ENCODE measurements at places on chromosomes 13 and 19.

- DNase-seq: no peak
Measured at GRCh38 chr19:52494518-52494917, 33.0 kb upstream of the ZNF808 start.

DNA sequence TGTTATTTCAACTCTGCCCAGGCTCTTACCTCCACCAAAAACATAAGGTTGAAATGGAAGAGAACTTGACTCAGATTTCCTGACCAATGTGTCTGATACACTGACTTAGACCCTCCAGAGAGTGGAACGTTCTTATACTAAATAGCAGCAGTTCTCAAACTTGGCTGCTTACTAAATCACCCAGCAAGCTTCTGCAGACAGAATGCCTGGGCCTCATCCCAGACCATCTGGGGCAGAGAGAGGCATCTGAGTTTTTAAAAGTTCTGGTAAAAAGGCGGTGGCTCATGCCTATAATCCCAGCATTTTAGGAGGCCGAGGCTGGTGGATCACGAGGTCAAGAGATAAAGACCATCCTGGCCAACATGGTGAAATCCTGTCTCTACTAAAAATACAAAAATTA is 46.3 kb downstream of the NEK5 start:
- DNase-seq: no peak

DNA sequence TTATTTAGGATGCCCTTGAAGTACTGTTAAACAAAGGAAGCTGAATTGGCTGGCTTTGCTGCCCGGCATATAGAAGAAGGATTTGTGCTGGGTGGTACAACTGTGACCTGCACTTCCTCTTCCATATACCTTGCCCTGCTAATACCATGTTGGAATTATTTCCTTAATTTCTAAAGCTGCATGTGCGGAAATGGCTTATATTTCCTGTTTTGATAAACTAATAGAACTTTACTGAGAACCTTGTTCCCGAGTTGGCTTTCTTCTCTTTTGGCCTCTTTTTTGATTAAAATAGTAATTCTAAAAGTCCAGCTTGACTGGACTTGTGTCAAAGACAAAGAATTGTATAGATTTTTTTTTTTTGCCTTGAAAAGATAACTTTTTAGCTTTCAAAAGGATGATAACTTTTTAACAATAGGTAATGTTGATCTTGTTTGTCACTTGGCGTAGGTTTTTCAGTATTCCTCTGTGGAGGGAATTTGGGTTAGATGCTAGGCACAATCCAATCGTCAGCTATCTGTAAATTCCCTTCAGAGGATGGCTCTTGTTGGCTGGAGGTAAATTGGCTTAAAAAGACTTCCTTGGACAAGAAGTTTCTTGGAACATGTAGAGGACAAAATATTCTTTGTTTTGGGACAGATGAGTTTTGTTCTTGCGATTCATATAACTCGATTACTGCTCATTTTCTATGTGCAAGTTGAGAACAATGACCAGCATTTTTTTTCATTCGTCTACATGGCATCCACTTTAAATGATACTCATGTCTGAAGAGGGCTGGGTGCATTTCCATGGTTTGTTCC is 41.4 kb downstream of the COL4A2 start:
- DNase-seq: no peak

DNA sequence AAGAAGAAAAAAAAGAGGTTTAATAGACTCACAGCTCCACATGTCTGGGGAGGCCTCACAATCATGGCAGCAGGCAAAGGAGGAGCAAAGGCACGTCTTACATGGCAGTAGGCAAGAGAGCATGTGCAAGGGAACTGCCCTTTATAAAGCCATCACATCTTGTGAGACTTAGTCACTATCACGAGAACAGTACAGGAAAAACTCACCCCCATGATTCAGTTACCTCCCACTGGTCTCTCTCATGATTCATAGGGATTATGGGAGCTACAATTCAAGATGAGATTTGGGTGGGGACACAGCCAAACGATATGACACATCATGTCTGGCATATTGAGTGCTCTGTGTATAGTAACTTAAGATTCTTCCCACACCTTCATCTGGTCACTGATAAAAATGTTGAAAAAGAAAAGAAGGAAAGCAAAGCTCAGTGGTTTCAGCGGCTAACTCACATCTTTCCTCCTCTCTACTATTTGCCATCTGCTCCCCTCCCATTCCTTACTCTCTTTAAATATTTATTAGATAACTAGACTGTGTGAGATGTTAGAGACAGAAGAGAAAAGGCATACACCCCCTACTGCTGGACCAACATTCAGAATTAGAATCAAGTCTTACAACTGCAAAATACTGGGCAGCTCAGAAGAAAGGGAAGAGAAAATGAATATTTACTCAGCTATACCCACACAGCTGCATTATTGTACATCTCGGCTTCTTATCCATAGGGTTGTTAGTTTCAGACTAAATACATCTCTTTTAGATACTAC is 60.1 kb upstream of the AKAP11 start:
- DNase-seq: no peak

- DNase-seq: no peak
Measured at GRCh38 chr13:36362251-36362650, 16.1 kb upstream of the SPART start.

DNA sequence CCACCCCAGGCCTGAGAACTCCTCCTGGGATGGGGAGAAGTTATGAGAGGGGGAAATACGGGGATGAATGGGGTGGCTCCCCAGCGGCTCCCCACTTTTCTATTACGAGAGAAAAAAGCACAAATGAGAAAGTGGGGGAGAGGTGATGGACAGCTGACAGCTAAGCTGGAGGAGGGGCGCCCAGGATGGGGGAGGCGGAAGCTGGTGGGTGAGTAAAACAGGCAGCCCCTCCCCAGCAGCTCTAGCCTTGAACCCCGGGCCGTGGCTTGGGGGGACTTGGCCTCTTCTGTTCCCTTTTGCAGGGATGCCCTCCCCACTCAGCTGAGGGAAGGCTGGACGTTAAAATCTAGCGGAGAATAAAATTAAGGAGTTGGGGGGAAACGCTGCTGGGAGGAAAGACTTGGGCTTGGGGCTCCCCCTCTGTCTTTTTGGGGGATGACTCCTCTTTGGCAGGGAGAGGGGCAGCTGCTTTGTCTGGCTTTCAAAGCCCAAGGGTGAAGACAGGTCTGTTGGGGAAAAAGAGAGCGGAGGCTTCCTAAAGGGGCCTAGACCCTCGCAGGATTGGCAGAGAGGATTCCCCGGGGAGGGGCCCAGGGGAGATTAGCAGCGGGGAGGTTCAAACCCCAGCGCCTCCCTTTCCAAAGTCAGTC is 1.4 kb upstream of the SAMD1 start:
- DNase-seq: no peak

DNA sequence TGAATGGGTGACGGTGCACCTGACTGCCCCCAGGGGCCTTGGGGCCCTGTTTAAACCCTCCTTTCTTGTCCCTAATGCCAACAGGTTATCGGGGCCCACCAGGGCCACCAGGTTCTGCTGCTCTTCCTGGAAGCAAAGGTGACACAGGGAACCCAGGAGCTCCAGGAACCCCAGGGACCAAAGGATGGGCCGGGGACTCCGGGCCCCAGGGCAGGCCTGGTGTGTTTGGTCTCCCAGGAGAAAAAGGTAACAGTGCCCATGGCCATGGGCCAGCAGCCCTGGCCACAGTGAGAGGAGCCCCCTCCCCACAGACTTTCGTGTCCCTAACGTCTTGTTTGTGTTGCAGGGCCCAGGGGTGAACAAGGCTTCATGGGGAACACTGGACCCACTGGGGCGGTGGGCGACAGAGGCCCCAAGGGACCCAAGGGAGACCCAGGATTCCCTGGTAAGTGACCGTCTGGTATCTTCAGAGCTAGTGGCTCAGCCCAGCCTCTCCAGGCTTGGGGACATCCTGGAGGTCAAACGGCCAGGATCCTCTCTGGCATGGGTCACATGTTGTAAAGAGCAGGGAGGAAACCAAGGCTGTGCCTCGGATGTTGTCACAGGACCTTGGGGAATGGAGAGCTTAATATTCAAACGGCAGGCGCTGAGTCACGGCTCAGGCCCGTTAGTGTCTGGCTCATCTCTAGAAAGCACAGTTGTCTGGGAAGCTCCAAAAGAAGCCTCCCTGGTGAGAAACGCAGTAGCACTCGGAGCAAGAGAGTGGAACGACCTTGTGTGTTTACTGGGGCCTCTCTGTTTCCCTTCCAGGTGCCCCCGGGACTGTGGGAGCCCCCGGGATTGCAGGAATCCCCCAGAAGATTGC is 58.3 kb downstream of the RAB20 start:
- no peak for DNase-seq

GRCh38 chr13:49410477-49410876 is 33.4 kb downstream of the CAB39L start:
- DNase-seq: no peak

DNA sequence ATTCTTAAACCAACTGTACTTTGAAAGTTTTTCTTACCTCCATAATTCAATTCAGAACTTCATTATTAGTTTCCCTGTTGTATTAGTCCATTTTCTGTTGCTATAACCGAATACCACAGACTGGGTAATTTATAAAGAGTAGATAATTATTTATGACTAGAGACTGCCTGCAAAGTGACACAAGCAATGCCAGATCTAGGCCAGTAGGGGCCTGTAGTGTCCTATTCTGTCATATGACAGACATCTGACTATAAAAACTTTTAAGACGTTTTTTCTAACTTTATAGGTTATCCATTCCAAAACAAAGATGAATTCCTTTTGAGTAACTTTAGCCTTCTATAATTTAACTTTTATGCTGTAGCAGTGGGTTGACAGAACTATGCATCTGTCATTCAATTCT is 2783.8 kb downstream of the PCDH9 start:
- DNase-seq: no peak

- no peak for DNase-seq
Measured at GRCh38 chr19:3451451-3451866, 28.9 kb downstream of the SMIM24 start.

- no peak for DNase-seq
Measured at GRCh38 chr13:21684576-21684975, 13.7 kb downstream of the FGF9 start.
